AG09309 (cell line): ENCODE measurements at places on chromosomes 1 and 21.

DNA sequence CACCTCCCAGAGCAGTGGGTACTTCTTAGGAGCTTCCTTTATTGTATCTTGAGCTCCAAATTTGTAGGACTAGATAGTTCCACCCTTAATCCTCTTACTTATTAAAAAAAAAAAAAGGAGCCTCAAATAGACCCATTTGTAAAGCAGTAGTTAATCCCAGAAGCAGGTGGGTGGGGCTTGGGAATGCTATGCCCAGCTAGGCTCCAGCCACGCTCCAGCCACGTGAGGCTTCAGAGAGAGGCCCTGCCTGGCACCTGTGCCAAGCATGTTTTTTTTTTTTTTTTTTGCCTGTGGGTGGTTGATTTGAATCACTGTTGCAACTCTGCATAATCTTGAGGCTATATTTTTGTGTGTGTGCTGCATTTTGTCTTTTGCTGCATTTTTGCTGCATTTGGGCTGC is 7.0 kb downstream of the CACNA1E start:
- no peak for DNase-seq

GRCh38 chr1:155000411-155000725 is 2.2 kb upstream of the ZBTB7B start:
- no peak for DNase-seq

DNA sequence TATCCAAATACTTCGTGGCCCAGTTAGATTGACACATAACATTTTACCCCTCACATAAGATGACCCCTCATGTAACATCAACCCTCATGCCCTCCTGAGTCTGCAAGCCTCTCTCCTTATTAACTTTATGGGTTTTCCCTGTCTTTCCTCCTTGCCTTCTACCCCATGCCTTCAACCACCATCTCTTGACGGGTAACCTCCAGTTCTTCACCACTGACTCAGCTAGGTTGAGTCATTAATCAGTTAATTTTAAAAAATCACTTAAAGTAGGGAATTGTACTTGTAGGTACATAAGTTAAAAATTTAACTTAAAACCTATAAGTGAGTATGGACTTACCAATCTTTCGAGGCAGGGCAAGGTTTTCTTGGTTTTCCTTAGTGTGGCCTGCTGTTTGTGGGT is 330.7 kb downstream of the CAMTA1 start:
- no peak for DNase-seq

- no peak for DNase-seq
Observed at GRCh38 chr1:11610629-11611180, 43.5 kb downstream of the FBXO2 start.

- no peak for DNase-seq
Observed at GRCh38 chr1:82625537-82625936, 824.8 kb downstream of the ADGRL2 start.

- no peak for DNase-seq
Observed at GRCh38 chr21:39654951-39655350, 42.2 kb downstream of the B3GALT5 start.

DNA sequence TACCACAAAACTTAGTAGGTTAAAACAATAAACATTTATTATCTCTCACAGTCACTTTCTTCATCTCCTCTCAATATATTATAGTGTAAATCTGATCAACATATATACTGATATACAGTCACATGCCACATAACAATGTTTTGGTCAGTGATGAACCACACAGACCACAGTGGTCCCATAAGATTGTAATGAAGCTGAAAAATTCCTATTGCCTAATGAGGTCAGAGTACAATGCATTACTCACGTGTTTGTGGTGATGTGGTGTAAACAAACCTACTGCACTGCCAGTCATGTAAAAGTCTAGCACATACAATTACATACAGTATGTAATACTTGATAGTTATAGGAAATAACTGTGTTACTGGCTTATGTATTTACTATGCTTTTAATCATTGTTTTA is 30.1 kb downstream of the OLFML3 start:
- DNase-seq, result no peak

DNA sequence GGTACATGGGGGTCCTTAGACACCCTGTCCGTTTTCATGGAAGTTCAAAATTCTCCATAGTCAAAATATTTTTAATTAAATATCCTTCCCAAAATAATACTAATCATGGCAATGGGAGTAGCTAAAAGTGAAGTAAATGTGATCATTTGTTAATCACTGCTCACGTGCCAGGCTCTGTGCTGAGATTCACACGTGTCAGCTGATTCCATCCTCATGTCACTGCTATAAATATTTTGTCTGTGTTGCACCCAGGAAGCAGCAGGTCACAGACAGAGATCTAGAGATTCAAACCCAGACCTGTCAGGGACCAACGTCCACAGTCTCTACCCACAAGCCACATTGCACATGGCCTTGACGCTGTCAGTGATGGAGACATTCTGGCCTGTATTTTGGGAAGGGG is 74.3 kb downstream of the KLHDC7A start:
- no peak for DNase-seq

DNA sequence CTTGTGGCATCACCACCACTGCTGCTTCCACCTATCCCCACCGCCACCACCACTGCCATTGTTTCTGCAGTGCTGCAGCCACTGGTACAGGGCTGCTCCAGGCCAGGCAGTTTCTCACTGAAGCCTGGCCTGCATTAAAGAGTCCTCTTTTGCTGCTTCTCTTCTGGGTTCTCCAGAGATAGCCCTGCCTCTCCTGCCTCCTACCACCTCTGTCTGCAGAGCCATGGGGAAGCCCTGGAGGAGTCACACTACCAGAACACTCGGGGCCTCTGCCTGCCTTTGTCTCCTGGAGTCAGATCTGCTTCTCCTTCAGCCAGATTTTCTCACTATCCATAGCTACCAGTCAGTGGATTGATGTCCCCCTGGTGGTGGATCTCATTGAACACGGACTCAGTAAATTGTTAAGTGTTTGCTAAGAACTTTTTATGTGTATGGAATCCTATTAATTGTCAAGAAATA is 37.7 kb upstream of the DDAH1 start:
- no peak for DNase-seq

GRCh38 chr21:28489821-28490350 is 502.8 kb downstream of the LTN1 start:
- DNase-seq, result no peak

DNA sequence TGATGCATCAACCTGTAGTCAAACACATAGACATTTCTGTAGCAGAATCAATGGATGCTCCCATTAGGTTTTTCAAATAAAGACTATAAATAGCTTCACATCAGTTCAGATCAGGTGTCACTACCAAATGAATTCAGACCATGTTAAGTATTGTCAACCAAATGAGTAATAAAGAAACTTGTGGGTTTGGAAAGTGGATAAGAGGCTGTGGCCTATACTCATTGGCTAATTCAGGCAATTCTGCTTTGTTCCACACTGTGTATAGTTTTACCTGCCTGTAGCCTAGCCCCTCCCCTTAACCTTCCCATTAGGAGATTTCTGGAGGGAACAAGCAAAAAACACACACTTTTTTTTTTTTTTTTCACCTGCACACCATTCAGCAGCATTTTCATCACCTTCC is 321.2 kb downstream of the HLX start:
- no peak for DNase-seq

- DNase-seq, result no peak
Observed at GRCh38 chr1:212364985-212365384, 49.7 kb downstream of the PACC1 start.

DNA sequence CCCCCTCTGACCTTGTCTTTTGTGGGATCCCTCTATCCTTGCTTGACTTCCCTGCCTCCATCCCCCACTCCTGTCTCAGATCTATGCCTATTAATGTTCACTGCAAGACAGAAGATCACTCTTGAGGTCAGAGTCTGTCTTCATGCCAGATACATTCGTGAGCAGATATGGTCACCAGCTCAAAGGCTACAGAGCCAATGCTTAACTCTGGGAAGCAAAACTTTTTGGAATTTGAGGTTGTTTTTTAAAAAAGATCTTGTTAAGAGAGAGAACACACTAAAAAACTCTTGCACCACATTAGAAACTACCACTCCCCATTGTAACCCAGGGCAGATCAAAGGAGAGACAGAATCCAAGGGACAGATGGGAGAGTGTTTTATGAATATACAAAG is 17.1 kb upstream of the A3GALT2 start:
- no peak for DNase-seq

GRCh38 chr1:171717062-171717718 is 24.7 kb downstream of the VAMP4 start:
- no peak for DNase-seq
